ENCODE measurements at places on chromosomes 1 and 21. TPM values are rescaled to one million over a fixed set of nuclear protein-coding genes. Genes with fewer than 3 reads are reported as not detected.

Gene PER3
- total RNA-seq, result 10.4 TPM

Gene OR2AK2
- 0.35 TPM for total RNA-seq

Gene RCAN1
- total RNA-seq, result 5.2 TPM

Gene RAB42
- 22.5 TPM for total RNA-seq

Gene AKNAD1
- not detected for total RNA-seq

Gene AMY2A
- total RNA-seq, result not detected

Gene HSF2BP
- total RNA-seq, result 2.3 TPM

Gene BCAN
- 5.5 TPM for total RNA-seq

Gene DCST1
- not detected for total RNA-seq

Gene HUNK
- total RNA-seq, result 14.8 TPM

Gene EXO5
- total RNA-seq, result 5.9 TPM

Gene EFNA1
- 2.1 TPM for total RNA-seq

Gene SLC1A7
- total RNA-seq, result not detected

Gene PTPN7
- not detected for total RNA-seq

Gene DPT
- total RNA-seq, result not detected

Gene FHAD1
- total RNA-seq, result 1.9 TPM

Gene NUAK2
- 10.4 TPM for total RNA-seq

Gene TBX19
- total RNA-seq, result 0.82 TPM

Gene AUNIP
- total RNA-seq, result 24.1 TPM

Gene OR2G6
- not detected for total RNA-seq

Gene TMEM269
- total RNA-seq, result 0.45 TPM

Gene KRTAP21-2
- not detected for total RNA-seq

Gene IQCC
- 3.5 TPM for total RNA-seq

Gene KIF2C
- 62.9 TPM for total RNA-seq

Gene SIK1
- total RNA-seq, result 1.1 TPM

Gene GPR61
- total RNA-seq, result not detected

Gene B3GALT5
- total RNA-seq, result 31.7 TPM

Gene CRABP2
- 35.1 TPM for total RNA-seq

Gene PNRC2
- total RNA-seq, result 144 TPM

Gene HENMT1
- 7.0 TPM for total RNA-seq

Gene TTC22
- 2.5 TPM for total RNA-seq

Gene SPRR2A
- not detected for total RNA-seq
